G401 (cell line): ENCODE measurements at places on chromosomes 12 and 14.

DNA sequence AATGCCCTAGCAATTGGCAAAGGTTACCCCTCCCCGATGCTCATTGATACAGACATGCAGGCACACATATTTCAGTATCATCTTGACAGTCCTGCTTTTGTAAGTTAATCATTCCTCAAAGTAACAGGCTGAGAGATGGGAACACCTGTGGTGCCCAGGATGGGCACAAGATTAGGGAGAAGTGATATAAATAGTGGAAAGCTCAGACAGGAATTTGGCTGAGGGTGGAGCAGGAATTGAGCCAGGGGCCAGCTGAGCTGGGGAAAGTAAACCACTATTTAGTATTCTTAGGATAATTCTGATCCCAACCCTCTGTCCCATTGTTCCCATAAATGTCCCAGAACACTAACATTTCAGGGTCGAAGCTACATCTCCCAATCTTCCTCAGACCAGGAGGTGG lies 38.3 kb downstream of the DAO start:
- DNase-seq, result peak; percentile 78

DNA sequence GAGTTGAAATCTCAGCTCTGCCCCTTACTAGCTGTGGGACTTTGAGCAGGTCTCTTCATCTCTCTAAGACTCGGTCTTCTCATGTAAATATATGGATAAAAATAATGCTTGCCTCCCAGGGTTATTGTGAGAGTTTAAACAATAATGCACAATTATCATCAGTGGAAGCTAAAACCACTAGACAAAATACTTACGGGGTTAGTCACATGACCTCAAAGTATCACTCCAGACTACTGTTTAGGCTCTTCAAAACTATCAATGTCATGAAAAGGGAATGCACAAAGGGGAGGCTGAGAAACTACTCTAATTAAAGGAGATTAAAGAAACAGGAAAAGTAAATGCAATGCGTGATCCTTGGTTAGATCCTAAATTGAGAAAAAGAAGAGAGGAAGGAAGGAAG lies 24.5 kb upstream of the TSPAN11 start:
- DNase-seq, result no peak

DNA sequence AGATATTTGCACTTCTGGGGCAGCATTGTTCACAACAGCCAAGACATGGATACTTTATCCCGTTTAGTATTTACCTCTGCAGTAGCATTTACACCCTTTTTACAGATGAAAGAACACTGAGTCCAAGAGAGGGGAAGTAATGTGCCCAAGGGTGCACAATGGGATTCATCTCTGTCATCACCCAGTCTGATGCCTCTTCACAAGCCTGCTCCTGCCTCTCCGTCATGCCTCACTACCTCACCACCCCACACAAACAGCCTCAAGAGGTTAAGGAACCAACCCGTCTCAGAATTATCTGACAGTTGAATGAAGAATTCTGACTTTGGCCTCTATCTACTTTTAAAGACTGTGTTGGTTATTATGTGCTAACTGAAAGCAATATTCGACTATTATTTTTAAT lies 368.4 kb downstream of the ATP23 start:
- no peak for DNase-seq

GRCh38 chr14:95711476-95712176 lies 2.3 kb downstream of the TCL1A start:
- DNase-seq, result no peak

DNA sequence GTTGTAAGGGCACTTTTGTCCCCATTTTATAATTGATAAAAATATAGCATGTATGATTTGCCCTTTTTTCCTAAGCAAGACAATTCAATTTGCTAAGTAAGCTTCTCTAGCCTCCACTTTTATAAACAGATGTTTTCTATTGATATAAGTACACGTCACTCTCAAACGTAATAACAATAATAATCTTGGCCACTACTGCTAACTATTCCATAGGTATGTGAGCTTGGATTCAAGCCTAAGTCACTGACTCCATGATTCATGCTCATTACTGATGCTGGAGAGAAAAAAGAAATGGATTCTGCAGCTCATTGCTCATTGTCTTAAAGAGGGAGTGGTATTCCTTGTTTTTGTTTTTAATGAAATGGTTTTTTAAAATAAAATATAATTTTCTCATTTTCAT lies 661.0 kb downstream of the GALC start:
- no peak for DNase-seq

DNA sequence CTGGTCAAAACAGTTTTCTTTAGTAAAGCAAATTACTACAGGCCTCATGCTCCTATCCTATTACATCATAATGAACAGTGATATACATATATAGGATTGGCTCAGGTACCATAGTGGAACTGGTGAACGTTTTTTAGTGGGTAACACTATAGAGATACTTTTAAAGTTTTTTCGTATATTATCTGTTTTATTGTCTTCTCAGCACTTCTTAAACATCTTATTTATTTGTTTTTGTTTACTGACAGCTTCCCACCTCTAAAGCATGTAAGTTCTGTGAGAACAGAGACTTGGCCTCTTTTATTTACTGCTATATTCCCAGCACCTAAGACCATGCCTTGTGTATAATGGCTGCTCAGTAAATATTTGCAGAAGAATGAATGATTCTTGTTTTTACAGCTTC lies 81.1 kb upstream of the PSMA6 start:
- DNase-seq, result no peak

DNA sequence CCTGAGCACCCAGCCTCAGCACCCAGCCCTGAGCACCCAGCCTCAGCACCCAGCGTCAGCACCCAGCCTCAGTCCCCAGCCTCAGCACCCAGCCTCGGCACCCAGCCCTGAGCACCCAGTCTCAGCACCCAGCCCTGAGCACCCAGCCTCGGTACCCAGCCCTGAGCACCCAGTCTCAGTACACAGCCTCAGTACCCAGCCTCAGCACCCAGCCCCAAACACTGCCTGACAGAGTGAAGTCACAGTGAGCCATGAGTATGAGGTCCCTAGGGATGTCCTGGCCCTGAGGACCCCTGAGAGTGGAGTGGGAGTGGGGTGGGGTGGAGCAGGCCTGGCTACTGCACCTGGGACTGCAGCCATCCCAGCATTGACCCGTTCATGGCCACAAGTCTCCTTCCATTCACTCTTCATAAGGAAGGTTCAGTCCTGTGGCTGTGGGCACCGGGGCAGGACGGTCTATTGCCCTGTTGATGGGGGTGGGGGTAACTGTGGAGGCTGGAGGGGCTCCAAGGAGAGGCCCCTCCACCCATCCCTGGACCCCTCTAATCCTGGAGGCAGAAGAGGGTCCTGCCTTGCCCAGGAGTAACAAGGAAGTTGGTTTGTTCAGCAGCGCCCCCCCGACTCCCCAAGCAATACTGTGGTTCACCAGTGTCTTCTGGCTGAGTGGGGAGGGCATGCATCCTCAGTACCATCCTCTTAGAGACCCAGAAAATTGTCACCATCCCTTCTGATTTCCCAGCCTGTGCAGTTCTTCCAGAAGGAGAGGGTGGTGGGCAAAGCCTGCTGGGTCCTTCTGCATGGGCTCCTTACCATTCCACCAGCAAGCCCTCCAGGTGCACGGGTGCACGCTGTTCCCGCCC lies 140.5 kb downstream of the ADGRD1 start:
- DNase-seq, result no peak

- no peak for DNase-seq
Measured at GRCh38 chr12:29516431-29516875, 19.0 kb upstream of the OVCH1 start.

GRCh38 chr12:52306731-52307130 lies 14.5 kb downstream of the KRT83 start:
- DNase-seq, result no peak

- no peak for DNase-seq
Measured at GRCh38 chr12:126095748-126096510, 1030.7 kb downstream of the AACS start.

GRCh38 chr14:24959791-24960331 lies 90.1 kb downstream of the STXBP6 start:
- no peak for DNase-seq

- DNase-seq, result no peak
Measured at GRCh38 chr14:106586098-106586704, 1059.8 kb downstream of the TMEM121 start.

- no peak for DNase-seq
Measured at GRCh38 chr12:83149987-83150386, 463.3 kb downstream of the TMTC2 start.

GRCh38 chr14:24513009-24513408 lies 4.9 kb upstream of the CMA1 start:
- no peak for DNase-seq

GRCh38 chr14:87108726-87109125 lies 884.3 kb downstream of the GALC start:
- no peak for DNase-seq

- peak; percentile 20 for DNase-seq
Measured at GRCh38 chr14:54475911-54476310, 12.9 kb downstream of the GMFB start.

GRCh38 chr14:22601996-22602395 lies 3.9 kb downstream of the ABHD4 start:
- no peak for DNase-seq

DNA sequence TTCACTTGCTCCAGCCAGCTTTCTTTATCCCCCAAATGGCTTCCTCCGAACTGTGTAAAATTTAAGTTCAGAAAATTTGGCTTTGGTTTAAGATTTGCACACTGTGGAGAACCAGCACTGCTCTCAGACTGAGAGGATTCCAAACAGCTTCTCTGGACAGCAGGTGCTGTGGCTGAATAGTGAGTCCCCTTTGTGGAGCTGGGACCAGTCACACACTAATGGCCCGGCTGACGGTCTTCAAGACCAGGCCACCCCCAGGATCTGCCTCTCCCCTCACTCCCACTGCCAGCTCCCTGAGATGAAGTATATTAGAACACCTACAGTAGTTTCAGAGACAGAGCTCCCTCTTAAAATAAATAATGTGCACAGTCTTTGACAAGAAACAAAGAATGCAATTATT lies 267.3 kb downstream of the BCAT1 start:
- no peak for DNase-seq

DNA sequence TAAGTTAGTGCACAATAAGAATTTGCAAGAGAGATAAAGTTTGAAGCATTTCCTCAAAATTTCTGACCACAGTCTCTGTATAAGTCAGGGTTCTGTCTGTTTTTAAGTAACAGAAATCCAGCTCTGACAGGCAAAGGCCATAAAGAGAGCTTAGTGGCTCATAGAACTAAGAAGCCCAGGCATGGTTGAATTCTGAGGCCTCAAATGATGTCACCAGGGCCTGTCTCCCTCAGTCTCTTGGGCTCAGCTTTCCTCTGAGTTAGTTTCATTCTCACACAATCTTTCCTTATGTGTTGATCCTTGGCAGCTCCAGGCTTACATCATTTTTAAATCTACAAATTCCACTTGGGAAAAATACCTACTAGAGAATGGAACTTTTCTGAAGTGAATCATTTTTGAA lies 173.4 kb upstream of the ATP2B1 start:
- DNase-seq, result no peak

- no peak for DNase-seq
Measured at GRCh38 chr12:14283489-14284144, 81.9 kb upstream of the ATF7IP start.

GRCh38 chr12:10031771-10032175 lies 1.3 kb downstream of the CLEC9A start:
- DNase-seq, result no peak

GRCh38 chr12:6941782-6942181 lies 1.8 kb upstream of the RNU7-1 start:
- DNase-seq, result no peak

GRCh38 chr12:53345486-53346188 lies 9.5 kb upstream of the SP7 start:
- DNase-seq, result no peak

DNA sequence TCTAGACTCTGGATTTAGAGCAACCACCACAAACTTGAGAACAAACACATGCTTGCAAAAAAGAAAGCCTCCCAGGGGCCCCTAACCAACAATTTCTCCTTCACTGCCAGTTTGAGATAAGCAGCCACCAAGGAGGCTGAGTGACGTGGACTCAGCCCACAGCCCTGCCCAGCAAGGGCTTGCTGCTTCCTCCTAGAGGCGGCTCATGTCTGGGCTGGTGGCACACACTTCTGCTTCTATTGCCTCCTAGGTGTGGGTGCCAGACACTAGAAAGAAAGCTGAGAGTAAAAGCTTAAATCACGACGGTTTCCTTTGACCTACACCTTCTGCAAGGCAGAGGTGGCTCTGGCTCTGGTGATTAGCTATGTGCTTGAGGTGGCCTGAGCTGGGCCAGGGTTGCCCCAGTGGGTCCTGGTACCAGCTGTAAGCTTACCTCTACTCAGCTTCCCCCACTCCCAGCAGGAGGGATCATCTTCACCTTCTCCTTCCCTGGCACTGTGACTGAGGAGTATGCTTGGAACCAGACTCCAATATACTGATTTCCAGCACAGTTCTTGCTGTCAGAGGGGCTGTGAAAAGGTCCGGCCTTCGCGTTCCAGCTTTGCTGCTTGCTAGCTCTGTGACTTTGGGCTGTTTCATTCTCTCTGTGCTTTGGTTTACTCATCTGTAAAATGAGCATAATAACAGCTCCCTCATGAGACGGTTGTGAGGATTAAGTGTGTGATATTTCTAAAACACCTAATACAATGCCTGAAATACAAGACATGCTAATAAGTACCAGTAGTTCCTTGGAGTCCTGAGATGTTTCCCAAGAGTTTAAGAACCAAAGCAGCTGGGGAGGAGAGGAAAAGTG lies 89.7 kb upstream of the PARP11 start:
- DNase-seq, result no peak

- no peak for DNase-seq
Measured at GRCh38 chr12:124026755-124027745, 54.0 kb downstream of the ZNF664 start.

GRCh38 chr12:82593901-82594396 lies 92.8 kb upstream of the TMTC2 start:
- no peak for DNase-seq

DNA sequence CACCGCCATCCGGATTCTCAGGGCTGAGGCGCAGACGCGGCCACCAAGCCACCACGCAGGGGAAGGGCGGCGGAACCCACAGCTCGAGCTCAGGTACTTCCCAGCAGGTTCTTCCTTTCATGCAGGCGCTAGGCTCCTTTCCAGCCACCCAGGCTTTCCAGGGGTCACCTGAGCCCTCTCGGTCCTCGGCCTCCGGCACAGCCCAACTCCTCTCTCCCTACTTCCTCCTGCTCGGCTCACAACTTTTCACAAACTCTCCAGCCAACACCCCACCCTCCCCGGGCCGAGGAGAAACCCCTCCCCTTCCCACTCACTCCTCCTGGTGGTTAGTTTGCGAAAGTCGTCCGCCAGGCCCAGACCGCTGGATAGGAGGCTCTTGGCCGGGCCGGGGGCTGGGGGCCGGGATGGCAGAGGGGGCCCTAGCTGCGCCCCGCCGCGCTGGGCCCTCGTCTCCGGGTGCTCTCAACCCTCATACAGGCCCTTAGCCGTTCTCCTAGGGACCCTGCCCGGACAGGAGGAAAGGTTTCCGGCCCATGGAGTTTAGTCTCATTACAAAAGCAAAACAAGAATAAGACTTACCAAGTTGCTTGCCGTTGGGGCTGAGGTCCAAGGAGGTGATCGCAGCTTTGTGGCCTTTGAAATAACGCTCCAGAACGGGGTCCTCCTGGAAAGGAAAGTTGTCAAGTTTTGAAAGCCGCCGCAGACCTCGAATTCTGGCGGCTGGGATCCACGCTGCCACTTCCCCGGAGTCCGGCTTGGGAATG lies at the start of gene GALNT4:
GALNT4 (minus strand) TSS at position 256 of the 764 bp plus-strand sequence; CDS start at position 9, 247 bp downstream.
- peak; percentile 68 for DNase-seq
